ENCODE measurements at places on chromosomes 2 and 18.
A peak's percentile ranks its signal among the peaks of the same experiment; 100 is the strongest.

DNA sequence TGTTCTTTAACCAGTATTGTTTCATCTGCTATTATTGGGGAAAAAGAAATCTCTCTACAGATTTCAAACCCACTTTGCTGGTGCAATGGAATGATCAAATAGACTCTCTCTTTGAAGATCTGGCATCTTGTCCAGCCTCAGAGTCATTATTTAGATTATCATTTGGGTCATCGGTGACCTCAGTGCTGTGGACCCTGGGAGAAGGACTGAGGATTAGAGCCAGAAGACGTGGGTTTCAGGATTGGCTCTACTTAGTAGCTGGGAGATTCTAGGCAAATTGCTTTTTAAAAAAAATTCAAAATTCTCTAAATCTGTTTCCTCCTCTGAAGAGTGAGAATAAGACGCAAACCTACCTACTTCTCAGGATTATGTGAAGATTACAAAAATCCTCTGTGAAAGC is 107.6 kb upstream of the CTAGE1 start:
- no peak for DNase-seq

GRCh38 chr2:133817680-133818566 is 249.7 kb upstream of the NCKAP5 start:
- DNase-seq = no peak

DNA sequence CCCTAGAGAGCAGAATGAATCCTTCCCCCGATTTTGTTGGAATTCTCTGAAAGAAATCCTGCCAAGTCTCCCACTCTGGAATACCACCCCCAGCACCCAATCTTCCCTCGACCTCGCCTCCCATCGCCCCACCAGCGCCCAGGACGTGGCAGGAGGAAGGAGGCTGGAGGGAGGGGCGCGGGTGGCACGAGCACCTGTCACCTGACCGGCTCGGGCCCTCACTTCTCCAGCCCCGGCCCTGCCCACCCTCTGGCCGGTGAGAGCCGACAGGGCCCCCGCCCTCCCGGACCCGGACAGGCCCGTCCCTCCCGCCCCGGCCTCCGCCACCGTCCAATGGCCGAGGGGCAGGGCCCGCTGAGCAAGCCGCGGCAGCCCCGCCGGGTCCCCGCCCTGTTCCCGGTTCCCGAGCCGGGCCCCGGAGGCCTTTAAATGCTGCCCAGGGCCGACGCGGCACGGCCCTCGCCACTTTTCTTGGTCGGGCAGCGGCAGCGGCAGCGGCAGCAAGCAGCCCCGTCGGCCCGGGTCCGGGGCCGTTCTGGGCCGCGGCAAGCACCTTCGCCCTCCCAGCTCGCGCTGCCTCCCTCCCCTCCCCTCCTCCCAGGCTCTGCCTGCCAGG is at the start of gene LGALSL:
LGALSL (plus strand) TSS at position 393 of the 616 bp plus-strand sequence. CDS start 384 bp downstream, outside the sequence.
- peak; percentile 62 for DNase-seq

- DNase-seq = no peak
Measured at GRCh38 chr2:159612255-159612901, 4.0 kb downstream of the BAZ2B start.

GRCh38 chr18:35661483-35662146 is 80.1 kb downstream of the GALNT1 start:
- DNase-seq = peak; percentile 26

- DNase-seq = no peak
Measured at GRCh38 chr2:207045531-207045930, 106.2 kb downstream of the CPO start.

DNA sequence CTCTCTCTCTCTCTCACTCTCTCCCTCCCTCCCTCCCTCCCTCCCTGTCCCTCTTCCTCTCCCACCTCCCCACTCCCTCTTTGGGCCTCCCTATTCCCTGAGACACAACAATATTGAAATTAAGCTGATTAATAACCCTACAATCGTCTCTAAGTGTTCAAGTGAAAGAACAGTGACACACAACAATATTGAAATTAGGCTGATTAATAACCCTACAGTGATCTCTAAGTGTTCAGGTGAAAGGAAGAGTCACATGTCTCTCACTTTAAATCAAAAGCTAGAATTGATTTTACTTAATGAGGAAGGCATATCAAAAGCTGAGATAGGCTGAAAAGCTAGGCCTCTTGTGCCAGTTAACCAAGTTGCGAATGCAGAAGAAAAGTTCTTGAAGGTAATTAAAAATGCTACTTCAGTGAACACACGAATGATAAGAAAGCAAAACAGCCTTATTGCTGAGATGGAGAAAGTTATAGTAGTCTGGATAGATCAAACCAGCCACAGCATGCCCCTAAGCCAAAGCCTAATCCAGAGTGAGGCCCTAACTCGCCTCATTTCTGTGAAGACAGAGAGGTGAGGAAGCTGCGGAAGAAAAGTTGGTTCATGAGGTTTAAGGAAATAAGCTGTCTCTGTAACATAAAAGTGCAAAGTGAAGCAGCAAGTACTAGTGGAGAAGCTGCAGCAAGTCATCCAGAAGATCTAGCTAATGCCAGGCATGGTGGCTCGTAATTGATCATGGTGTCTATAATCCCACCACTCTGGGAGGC is 21.3 kb downstream of the MALT1 start:
- DNase-seq = no peak

DNA sequence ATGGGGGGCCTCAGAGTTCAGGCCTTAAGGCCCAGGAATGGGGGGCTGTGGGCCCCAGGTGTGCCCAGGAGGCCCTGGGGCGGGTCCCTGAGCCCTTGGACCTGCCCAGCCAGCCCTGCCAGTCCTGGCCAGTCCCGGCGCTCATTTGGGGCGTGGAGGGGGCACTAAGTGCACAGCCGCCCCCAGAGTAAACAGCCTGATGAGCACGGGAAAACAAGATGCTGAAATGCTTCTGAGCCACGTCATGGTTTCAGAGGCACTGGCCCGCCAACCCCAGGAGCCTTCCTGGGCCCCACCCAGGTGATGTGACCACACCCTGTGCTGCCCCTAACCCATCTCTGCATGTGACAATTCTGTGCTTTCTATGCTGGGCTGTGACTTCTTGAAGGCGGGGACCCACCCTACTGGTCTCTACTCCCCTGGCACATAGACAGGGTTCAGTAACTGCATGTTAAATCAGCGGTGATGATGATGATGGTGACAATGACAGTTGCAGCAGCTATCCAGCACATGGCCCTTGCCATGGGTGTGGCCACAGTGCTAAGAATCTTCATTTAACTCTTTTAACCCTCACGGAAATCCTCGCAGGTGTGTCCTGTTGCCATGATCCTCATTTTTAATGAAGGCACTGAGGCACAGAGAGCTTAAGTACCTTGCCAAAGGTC is 28.1 kb upstream of the ASPRV1 start:
- no peak for DNase-seq

- DNase-seq = peak; percentile 18
Measured at GRCh38 chr2:60699617-60700016, 56.5 kb upstream of the PAPOLG start.

DNA sequence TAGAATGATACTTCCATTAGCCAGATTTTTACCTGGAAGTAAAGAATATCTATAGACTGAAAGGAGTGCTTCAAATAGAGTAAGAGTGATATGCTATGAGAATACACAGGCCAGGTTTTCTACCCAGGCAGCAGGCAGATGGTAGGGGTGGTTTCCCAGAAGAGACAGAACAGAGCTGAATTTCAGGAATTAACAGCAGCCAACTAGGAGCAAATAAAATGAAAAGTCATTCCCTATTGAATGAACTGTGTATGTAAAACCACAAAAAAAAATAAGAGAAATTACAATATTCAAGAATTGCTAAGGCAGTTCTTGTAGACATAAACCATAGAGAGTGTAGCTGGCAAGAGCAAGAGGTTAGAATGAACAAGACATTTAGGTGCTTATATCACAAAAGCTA is 336.8 kb downstream of the KCNJ3 start:
- no peak for DNase-seq

DNA sequence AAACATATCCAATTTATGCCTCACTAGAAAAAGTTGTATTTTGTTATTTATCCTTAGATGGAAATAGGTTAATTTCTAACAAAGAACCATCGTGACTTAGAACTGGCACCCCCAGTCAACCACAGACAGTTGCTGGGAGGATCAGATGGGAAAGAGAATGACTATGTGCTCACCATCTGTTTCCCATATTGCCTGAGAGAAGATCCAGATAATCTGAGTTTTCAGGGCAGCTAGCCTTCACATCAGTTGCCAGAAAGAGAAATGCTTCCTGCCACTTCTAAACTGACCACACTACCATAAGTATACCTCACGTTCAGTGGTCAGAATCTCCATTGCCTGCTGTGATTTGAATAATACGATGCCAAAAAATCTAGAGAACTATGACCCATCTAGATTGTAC is 28.4 kb upstream of the NEB start:
- DNase-seq = no peak

- no peak for DNase-seq
Measured at GRCh38 chr2:216508229-216508628, 9.6 kb downstream of the RPL37A start.

- DNase-seq = no peak
Measured at GRCh38 chr2:85181844-85182456, 48.8 kb downstream of the TCF7L1 start.

DNA sequence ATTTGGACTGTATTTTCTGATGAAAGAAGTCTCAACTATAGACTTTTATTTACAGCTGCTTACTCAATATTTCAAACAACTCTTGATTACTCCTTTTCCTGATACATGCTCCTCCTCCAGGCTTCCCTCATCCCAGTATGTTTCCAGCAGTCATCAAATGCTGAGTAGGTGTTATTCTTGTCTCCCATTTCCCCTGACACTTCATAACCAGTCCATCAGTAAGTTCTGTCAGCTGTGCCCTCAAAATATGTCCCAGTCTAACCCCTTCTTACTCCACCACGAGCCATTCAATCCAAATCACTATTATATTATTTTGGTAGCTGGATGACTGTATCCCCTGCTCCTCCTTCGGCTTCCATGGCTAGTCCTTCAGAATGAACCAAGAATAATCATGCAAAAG is 189.1 kb upstream of the DTNA start:
- DNase-seq = no peak

DNA sequence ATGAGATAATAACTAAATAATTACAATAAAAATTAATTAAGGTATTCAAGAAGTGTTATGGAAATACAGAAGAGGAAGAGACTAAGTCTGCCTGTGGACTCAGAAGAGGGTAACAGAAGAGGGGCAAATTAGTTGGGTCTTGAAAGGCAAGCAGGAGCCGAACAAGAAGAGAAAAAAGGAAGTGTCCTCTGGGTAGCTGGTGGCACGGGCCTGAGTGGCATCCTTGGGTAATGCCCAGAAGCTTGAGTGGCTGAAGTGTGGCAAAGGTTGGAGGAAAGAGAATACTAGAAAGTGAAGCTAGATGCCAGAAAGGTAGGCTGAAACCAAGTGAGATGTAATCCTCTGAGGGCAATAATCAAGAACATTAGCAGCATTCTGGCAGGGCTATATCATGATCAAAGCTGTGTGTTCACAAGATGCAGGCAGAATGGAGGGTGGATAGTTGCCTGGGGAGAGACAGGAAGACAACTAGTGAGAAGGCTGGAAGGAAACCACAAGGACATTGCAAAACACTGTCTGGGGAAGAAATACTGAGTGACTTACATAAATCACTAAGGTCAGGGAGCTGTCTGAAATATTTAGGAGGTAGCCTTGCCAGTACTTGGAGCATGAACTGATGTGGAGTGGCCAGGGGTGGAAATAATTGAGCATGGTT is 16.2 kb downstream of the DOCK10 start:
- no peak for DNase-seq

- no peak for DNase-seq
Measured at GRCh38 chr2:5315512-5315911, 376.7 kb upstream of the SOX11 start.

DNA sequence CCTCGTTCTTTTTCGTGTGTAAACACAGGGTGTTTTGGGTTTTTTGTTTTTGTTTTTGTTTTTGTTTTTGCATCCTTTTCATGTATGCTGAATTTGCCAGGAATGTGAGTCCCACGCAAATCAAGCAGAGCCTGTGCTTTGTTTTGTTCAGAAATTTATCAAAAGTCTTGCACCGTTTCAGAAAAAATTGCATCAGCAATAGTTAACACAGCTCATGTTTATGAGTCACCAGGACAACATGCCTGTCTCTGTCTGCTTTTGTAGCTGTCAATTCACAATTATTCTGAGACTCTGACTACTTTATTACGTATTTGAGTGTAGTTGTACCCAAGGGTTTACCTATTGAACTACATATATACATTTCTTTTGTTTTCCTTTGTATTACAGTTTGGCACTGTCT is 38.3 kb downstream of the MRPL44 start:
- DNase-seq = peak; percentile 14

GRCh38 chr2:234996069-234996940 is 44.5 kb downstream of the SH3BP4 start:
- no peak for DNase-seq

DNA sequence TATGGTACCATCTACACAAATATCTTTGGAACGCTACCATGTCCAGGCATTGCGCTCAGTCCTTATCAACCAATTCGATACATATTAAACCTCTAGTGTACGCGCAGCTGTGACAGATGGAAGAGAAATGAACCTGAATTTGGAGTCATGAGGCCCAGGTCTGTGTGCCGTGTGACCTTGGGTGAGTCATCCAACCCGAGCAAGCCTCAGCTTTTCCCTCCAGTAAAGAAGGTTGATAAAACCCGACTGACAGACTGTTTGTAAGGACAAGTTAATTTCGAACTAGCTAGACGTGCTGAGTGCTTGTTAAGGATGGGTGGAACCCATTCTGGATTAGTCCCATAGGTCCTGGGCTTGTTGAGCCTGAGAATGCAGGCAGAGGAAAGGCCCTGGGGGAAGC is 28.2 kb downstream of the GREB1 start:
- DNase-seq = no peak

DNA sequence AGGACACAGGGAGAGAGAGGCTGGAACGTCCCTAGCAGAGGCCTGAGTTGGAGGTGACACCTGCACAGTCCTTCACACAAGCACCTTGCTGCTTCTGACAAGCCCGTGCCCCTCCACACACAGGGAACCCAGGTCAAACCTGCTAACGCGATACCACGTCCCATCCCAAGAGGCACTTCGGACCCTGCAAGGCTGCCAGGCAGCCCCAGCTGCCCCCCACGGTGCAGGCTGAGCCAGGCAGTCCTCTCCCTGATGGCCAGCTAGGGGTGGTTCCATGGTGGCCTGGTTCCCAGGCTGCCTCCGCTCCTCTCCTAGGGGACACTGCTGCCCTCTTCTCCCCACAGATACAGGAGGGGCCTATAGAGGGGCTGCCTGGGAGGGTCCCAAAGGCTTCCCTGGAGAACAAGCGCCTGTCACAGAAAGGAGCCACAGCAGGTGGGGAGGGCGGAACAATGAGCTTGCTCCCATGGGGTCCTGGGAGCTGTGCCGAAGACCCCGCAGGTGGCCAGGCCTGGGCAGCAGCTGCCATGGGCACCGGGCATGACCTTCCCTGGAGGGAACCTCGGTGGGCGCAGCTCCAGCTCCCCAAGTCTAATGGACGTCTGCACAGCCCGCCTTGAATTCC is 434.2 kb upstream of the MYT1L start:
- no peak for DNase-seq

- no peak for DNase-seq
Measured at GRCh38 chr18:9000733-9001132, 101.8 kb upstream of the NDUFV2 start.

GRCh38 chr2:25194576-25195122 is 26.3 kb upstream of the POMC start:
- no peak for DNase-seq

DNA sequence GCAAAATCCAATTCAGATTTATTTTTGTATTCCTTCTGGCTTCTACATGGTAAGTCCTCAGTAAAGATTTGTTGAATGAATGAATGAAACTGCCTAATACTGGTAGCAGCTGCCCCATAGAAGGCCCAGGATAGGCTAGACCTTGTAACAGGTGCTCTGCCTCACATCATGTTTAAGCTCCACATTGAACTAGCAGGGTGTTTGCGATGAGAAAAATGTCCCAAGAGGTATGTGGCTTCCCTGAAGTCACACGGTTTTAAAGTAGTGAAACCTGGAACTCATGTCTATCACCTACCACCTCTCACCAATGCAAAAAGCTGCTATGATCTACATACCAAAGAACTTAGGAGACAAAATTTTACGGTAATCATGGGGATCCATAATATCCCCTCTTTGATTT is 765 bp upstream of the LHCGR start:
- no peak for DNase-seq
